NCI-H774 (cell line): ENCODE measurements at places on chromosomes 3 and 15.
A peak's percentile ranks its signal among the peaks of the same experiment; 100 is the strongest.

- DNase-seq = no peak
These were observed 31.6 kb upstream of the VPS39 start for GRCh38 chr15:42239528-42240182.

DNA sequence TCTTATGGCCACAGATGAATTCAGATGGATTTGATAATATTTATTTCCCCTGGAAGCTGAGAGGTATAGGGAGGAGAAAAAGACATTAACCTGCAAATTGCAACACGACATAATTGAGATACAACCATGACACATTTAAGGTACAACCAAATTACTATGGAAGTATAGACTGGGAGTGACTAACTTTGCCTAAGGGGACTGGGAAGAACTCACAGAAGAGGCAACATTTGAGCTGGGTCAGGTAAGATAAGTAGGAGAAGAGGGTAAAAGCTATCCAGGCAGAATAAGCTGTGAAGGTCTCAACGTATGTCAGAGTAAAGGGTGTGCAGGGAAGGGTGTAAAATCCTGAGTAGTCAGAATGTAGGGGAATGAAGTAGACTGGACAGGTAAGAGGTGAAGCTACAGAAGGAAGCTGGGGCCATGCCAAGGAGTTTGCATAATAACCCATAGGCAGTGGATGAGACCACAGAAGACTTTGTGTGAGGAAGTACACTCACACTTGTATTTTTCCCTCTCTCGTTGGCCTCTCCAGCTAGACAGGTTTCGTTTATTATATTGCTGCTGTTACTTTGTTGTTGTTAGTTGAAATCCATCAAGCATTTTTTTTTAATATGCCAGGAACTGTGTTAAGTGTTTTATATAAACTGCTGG lies 28.0 kb upstream of the PTX3 start:
- DNase-seq = no peak

DNA sequence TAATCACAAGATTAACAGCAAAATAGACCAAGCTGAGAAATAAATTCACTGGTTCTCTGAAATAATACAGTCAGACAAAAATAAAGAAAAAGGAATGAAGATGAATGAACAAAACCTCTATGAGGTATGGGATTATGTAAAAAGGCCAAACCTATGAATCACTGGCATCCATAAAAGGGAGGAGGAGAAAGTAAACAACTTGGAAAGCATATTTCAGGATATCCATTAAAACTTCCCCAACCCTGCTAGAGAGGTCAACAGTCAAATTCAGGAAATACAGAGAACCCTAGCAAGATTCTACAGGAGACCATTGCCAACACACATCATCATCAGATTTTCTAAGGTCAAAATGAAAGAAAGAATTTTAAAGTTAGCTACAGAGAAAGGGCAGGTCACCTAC lies 649.7 kb upstream of the CBLB start:
- no peak for DNase-seq

DNA sequence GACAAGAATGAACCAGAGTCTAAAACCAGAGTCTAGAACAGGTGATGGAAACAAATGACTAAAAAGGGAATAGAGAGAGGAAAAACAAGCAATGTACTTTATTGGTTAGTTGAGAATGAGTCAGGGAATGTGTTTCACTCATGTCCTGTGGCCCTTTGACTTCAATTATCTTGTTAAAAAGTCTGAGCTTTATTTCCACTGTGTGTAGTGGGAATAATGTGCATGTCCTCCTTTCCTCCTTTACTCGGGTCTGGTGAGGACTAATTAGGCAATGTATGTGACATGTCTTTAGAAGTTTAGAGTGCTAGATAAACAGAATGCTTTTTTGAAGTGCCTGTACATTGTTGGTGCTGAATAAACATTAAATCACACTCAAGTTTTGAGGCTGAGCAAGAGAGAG lies 21.3 kb downstream of the LSAMP start:
- DNase-seq = peak; percentile 14

DNA sequence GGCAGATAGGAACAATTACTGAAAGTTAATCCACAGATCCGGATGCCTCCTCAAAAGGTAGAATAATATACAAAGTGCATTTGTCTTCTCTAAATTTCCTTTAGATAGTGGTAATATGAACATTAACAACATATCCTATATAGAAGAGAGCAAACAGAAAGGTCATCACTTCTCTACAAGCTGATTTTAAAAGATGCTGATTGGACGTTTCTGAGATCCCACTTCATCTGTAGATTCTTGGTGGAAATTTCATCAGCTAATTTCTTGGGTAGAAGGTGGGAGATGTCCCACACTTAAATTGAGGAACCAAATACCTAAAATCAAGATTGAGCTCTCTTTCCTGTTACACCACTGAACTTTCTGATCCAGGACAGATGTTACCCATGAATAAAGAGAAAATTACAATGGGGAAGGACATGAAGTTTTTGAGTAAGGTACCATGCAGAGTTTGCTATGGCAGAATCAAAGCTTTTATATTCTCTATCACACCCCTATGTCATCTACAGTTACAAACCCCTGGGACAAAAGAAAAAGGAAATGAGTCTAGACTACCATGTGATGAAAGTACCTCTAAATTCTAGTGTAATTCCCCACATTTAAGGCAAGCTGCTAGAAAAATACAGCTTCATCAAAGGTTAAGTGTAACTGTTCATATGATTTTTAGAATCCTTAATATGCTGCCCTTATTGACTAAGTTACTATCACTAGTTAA lies 189.2 kb upstream of the SETMAR start:
- DNase-seq = no peak

DNA sequence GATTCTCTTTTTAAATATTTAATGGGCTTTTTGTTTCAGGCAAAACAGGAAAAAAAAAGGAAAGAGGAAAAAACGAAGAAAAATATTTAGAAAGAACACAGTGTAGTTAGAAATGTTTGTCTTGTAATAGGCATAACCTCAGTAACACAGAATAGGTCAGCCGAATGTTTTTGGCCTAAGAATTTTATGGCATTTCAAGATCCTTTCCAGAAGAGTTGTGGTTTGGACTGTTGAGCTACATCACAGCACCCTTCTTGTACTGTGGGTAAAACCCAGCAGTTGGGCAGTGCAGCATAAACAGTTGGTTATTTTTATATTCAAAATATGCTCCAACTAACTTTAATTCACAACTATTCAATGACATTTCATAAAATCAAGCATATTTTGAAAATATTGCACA lies 474.4 kb upstream of the AGTR1 start:
- DNase-seq = no peak

GRCh38 chr3:28122227-28122626 lies 119.2 kb upstream of the CMC1 start:
- no peak for DNase-seq

DNA sequence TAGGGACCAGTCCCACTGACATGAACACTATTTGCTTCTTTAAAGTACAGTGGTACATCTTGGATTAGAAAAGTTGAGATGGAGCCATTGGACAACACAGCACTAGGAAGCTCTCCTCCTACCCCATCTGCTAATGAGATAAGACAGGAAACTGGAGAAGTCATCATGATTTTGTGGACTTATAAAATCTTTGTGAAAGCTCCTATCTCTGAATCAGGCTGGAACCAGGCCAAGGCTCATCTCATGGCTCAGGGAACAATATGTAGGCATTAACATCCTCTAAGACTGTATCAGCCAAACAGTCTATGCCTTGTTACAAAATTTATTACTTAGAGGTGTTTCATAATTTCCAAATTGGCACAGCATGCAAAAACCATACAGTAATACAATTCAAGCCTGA lies 84.1 kb downstream of the BOC start:
- no peak for DNase-seq

DNA sequence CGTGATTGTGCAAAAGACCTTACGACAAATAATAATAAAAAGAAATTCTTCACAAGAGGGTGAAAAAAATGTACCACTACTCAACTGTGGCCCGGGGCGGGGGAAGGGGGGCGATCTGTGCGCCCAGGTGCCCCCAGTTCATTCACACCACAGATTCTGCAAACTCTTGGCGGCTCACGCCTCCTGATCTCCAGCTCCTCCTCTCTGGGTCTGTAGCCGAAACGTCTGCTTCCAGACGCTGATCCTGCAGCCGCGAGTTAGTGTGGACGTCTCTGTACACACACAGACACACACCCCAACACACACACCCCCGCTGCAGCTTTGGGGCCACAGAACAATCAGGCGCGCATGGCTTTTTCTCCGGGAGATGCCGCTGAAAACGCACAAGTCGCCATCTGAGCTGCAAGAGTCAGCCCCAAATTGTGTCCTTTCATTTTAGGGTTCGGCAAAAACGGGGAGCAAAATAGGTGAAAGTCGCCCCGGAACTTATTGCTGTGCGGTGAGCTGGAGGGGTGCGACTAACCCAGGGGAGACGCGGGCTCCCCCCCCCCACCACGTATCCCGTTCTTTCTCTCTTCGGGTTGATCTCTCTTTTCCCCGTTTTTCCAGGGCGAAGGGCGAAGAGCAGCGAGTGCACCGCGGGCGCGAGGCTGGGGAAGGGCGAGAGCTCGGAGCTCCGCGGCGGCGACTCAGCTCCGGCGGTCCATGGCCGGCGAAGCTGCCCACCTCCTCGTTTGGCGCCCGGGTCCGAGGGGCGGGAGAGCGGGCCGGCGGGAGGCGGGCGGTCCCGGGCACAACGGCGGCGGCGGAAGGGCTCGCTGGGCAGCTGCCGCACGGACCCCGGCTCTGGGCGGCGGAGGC lies 505 bp upstream of the WNT5A start:
- no peak for DNase-seq

DNA sequence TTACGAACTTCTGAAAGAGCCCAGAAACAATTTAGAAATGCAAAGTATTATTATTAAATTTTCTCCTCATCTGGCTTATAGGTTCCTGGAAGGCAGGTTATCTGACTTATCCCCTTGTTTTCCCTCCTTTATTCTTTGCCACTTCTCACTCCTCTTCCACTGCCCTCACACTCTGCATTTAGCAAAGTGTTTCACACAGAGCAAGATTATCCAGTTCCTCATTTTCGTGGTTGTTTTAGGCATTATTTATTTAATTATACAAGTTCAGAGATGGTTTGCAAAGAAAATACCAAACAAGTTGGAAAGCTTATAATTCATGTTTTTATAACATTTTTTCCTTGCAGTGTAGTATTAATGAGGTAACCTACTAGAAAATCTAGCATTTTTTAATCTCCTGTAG lies 544.9 kb downstream of the NSUN3 start:
- no peak for DNase-seq

DNA sequence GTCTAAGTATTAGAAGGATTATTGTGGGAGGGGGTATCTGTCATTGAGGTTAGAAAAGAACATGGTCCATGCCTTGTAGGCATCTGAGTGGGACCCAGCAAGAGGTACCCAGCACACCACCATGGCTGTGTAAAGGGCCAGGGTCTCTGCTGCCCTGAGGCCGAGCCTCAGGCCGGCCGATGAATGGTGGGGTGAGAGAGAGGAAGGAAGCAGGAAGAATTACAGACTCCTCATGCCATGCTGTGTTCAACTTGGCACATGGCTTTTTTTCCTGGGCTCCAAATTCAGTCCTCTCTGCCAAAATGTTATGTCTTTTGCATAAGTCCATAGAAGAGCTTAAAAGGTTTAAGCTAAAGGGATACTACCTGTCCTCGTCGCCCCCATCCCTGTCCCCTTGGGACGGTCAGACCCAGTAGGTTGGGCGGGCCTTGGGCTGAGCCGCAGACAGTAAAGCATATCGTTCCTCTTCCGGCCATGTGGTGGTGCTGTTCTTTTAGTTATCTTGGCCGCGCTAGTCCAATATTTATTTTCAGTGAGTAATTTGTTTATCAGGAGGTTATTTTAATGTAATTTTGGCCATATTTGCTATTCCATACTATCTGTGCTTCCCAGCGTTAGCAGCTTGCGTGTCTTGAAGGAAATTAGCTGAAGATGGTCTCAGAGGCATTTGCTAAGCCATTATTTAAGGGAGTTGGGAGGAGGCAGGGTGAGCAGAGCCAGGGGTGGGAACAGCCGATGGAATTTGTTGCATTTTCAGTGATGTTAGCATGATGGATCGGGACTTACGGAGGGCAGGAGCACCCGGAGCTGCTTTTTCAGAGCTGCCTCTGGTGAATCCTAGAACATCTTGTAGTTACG lies 152.4 kb downstream of the AGBL1 start:
- DNase-seq = peak; percentile 49

DNA sequence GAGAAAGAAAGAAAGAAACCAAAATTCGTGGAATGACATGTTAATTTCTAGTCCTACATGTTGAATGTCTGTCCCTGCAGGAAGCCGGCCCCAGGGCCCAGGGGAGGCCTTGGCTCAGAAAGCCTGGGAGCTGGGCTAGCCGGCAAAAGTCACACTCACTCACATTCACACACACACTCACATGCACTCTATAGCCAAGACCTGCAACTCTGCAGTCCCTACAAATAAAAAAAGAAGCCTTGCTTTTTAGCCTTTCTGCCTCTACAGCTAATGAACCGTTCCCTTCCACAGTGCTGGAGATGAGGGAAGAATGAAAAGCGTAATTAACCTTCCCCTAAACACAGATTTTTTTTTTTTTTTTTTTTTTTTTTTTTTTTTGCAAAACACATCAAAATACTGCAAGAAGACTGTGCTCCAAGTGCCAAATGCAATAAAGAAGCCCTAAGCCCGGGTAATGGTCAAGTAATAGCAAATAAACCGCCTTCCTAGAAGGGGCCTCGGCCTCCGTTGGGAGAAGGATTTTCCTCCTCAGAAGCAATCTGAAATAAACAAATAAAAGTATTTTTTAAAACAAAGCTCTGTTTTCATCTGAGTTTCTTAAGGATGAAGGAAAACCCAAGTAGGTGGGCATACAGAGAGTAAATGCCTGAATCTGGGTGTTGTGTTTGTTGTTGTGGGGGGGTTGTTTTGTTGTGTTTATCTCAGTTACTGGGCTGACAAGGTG lies 4.3 kb downstream of the MECOM start:
- no peak for DNase-seq

- no peak for DNase-seq
These were observed 131.0 kb downstream of the NTRK3 start for GRCh38 chr15:88125576-88125975.

GRCh38 chr3:194494951-194495374 lies 8.2 kb upstream of the ATP13A3 start:
- DNase-seq = no peak

DNA sequence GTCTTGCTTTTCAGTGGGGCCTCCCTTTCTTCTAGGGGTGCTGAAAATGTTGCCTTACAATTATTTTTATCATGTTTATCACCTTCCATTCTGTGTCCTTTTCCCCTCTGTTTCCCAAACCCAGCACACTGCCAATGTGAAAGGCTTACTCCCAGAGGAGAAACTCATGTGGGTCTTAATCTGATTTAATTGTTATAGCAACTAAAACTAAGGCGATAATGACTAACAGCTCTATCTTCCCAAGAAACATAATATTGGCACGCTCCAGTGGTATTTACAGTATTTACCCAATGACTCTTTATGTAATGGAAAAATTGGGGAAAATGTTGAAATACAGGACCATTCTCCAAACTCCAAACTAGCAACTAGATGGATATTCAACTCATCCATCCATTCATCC lies 58.4 kb downstream of the MESD start:
- no peak for DNase-seq

- DNase-seq = no peak
These were observed 33.3 kb downstream of the LEO1 start for GRCh38 chr15:51938286-51938685.
